NCI-H1092 treated with DMSO at 0.1 percent for 48 hours (cell line): ENCODE measurements at places on chromosomes 5 and 9.

GRCh38 chr5:16585041-16585667 lies 31.6 kb downstream of the RETREG1 start:
- DNase-seq: no peak

GRCh38 chr9:113596616-113597320 lies 133.2 kb downstream of the RGS3 start:
- no peak for DNase-seq

- DNase-seq: no peak
Measured at GRCh38 chr5:131274326-131275063, 10.6 kb downstream of the CDC42SE2 start.

GRCh38 chr5:134459010-134459403 lies 47.3 kb upstream of the CDKN2AIPNL start:
- DNase-seq: no peak

- DNase-seq: peak; percentile 86
Measured at GRCh38 chr9:37800631-37801286, at the start of gene DCAF10. Gene DCAF10, plus strand, starts transcription at chr9:37800797. Its CDS starts 70 bp downstream, at chr9:37800867.

GRCh38 chr5:68962757-68963484 lies 130.9 kb upstream of the SLC30A5 start:
- peak; percentile 37 for DNase-seq

DNA sequence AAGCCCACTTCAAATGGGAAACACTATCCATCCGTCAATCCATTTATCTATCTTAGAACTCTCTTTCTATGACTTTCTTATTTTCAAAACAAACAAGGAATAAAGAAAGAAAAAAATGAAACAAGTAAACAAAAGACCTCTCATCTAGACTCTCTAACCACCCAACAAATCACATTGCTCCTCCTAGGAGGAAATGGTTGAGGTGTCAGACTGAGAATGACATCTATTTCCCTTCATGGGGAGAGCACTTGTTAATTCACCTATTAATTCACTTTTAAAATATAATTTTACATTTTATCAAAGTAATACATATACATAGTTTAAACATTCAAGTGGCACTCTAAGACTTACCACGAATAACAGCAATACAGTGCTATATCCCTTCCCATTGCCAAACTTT lies 2.4 kb upstream of the IL31RA start:
- DNase-seq: no peak
